Activated T-helper 17 cell treated with anti-CD3 and anti-CD28 coated beads, Interleukin-2, amount 50 U/mL, for 72 hours (primary cell): ENCODE measurements at places on chromosomes 1 and 21. TPM values are rescaled to one million over a fixed set of nuclear protein-coding genes. Genes with fewer than 3 reads are reported as not detected.

GRCh38 chr21:31888936-31889371 lies 16.1 kb downstream of the HUNK start:
- ATAC-seq: no peak

DNA sequence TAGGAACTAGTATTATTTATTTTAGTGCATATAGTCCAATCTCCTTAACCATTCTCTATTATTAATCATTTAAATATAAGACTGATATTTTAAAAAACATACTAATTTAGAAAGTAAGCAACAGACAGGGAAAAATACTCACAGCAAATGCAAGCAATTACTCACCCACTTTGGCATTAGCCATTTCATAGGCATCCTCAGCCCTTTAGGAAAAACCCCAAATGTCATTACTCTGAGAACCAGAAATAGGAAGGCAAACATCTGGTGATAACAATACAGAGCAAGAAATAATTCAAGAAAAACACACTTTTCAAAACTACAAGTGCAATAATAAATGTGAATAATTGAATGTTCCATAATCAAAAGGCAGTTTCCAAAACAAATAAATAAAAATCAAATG lies 545.1 kb downstream of the PLPP3 start:
- ATAC-seq: no peak

GRCh38 chr1:60133000-60133673 lies 59.6 kb upstream of the C1orf87 start:
- peak; percentile 31 for ATAC-seq

Gene PSMG1
- 107 TPM for total RNA-seq

Gene CBR1
- 21.8 TPM for total RNA-seq

Gene USP1
- total RNA-seq: 62.1 TPM

GRCh38 chr1:228861832-228862180 lies 126.5 kb downstream of the RHOU start:
- no peak for ATAC-seq

Gene TBX19
- total RNA-seq: 1.8 TPM

- ATAC-seq: no peak
These were observed 32.7 kb downstream of the C1orf21 start for GRCh38 chr1:184419350-184420161.

GRCh38 chr1:118461154-118461553 lies 276.1 kb upstream of the SPAG17 start:
- ATAC-seq: no peak

- no peak for ATAC-seq
These were observed 96.6 kb upstream of the KIAA1614 start for GRCh38 chr1:180816132-180816531.

DNA sequence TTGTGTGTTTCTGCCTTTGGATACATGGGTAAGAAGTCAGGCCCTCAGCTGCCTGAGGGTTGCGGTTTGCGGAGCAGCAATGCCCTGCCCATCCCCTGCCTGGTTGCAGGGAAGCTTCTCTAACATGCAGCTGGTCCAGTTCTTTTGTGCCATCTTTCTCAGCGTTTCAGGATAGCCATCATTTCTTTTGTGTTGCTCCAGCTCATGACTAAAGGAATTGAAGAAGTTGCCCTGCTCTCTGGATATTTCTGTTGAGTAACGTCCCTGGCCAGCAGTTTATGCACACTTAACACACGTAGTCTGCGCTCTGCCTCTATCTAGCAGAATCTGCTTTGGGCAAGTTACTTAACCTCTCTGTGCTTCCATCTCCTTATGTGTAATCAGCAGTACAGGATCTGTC lies 62.1 kb downstream of the DOP1B start:
- no peak for ATAC-seq

- ATAC-seq: peak; percentile 76
These were observed 29.8 kb downstream of the HYI start for GRCh38 chr1:43423672-43424550.

GRCh38 chr1:68231627-68232288 lies 565 bp downstream of the WLS start:
- ATAC-seq: no peak

Gene CEP104
- total RNA-seq: 17.8 TPM

GRCh38 chr1:157111396-157112165 lies 12.0 kb upstream of the ETV3L start:
- ATAC-seq: no peak

DNA sequence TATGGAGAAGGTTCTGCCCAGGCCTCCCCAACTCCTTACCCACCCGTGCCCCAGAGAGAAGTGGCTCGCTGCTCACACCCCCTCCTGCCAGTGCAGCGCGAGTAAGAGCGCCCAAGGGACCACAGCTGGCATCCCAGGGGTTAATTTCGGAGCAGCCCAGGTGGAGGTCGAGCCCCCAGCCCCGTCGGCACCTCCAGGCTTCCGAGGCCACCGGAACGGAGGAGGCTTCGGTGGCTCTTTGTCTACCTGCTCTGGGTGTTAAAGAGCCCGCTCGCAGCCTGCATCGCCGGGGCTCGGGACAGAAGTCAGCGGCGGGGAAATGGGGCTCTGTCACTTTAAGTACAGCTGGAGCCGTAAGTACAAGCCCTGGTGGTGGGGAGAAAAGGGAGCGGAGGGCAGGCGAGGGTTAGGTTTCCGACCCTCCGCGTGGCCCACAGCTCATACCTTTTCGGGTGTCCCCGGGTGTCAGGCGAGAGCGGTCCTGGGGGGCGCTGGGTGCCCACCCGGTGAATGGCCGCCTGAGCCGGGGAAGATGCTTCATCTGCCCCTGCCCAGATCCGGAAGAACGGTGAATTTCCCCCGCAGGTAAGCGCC lies 89.4 kb upstream of the IPO9 start:
- ATAC-seq: peak; percentile 81

GRCh38 chr1:201719812-201720521 lies 109.0 kb upstream of the IPO9 start:
- ATAC-seq: no peak
